Hematopoietic multipotent progenitor cell treated with erythropoietin and hydrocortisone succinate and interleukin-3 and kit ligand, for 17 days (in vitro differentiated cells): ENCODE measurements at places on chromosomes 5 and 9.
A peak's percentile ranks its signal among the peaks of the same experiment; 100 is the strongest.

DNA sequence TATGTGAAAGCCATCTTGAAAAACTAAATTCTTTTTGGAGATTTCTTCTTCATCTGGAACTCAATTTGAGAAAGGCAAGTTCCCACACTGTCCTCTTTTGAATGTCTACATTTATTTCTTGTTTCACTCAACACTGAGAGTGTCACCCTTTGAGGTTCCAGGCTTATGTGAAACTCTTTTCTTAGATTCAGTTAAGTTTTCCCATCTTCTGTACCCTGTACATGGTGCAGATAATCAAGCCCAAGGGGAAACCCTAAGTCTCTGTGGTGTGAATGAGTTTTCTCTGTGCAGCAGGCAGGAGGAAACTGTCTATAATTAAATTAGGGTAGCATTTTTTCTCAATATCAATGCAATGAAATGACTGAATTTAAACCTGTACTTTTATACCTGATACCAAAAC lies 72.3 kb upstream of the PRLR start:
- no peak for DNase-seq

DNA sequence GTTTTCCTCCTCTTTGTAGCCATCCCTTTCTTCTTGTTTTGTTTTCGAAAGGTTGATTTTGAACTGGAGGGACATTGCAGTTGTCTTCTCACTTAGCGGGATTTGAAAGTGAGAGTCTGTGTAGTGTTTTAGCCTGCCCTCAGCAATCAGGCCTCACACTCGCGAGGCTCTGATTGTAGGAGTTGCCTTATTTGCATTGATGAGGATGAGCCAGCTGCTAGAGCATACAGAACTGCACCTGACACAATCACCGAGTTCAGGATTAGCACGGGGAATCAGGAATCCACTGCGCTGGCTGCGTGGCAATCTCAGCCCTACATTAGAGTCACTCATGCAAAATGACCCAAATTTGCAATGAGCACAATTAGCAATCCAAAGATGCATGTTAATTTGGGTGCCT lies 122.5 kb upstream of the TMEM161B start:
- no peak for DNase-seq

DNA sequence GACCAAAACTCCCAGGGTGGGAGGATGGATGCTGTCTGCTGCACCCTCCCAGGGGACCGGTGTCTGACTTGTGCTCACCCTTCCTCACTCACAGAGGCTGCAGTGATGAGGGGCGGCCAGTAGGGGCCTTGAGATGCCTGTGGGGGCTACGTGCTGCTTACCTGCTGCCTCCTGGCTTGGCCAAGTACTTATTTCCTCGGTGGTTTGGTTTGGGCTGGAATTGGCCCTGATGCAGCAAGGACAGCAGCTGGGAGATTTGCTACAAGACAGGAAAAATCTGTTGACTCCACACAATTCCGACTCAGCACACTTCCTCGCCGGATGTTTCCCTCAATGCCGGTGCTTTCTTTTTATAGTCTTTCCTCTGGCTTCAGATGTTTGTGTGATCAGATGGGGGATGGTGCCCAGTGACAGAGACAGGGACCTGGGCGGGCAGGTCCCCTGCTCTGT lies 6.6 kb downstream of the PCDH12 start:
- no peak for DNase-seq

- no peak for DNase-seq
Measured at GRCh38 chr5:136622747-136623146, 257.4 kb upstream of the TRPC7 start.

DNA sequence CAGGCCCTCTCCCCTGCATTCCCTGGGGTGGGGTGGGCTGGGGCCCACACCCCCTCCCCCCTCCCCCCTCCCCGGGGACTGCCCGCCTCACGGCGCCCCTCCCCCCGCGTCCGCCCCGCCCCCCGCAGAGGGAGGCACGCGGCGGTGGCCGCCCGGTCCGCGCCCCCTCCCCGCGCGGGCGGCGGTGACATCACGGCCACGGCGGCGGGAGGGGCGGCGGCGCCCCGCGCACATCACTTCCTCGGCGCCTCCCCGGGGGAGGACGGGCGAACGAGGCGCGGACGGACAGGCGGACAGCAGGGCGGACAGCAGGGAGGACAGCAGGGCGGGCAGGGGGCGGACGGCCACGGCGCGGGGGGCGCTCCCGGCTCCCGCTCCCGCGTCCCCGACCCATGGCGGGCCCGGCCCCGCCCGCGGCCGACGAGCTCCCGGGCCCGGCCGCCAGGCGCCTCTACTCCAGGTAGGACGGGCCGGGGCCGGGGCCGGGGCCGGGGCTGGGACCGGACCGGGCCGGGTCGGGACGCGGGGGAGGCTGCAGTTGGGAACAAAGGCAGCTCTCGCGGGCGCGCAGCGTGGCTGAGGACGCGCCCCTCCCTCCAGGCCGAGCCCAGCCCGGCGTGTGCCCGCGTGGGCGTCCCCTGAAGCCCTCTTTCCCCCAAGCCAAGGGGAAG lies at the start of gene GPSM1:
Gene GPSM1, plus strand, starts transcription at position 236 of the 671 bp plus-strand sequence. Its CDS starts 157 bp downstream, at position 393.
- no peak for DNase-seq

DNA sequence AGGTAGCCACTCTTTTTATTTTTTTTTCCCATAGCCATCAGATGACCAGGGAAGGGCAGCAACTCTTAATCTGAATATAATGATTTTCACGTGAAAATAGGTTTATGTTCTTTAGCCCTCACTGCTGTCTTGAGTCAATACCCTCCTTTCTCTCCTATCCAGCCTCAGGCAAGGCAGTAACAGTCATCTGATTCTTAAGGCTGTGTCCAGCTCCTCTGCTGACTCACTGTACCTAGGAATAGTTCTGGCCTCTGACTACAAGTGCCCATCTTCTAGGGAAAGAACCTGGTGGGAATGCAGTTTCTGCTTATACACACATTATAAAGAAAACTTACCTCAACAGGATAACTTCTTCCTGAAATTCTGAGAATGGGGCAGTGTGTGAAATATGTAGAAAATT lies 30.7 kb downstream of the DHX29 start:
- no peak for DNase-seq

DNA sequence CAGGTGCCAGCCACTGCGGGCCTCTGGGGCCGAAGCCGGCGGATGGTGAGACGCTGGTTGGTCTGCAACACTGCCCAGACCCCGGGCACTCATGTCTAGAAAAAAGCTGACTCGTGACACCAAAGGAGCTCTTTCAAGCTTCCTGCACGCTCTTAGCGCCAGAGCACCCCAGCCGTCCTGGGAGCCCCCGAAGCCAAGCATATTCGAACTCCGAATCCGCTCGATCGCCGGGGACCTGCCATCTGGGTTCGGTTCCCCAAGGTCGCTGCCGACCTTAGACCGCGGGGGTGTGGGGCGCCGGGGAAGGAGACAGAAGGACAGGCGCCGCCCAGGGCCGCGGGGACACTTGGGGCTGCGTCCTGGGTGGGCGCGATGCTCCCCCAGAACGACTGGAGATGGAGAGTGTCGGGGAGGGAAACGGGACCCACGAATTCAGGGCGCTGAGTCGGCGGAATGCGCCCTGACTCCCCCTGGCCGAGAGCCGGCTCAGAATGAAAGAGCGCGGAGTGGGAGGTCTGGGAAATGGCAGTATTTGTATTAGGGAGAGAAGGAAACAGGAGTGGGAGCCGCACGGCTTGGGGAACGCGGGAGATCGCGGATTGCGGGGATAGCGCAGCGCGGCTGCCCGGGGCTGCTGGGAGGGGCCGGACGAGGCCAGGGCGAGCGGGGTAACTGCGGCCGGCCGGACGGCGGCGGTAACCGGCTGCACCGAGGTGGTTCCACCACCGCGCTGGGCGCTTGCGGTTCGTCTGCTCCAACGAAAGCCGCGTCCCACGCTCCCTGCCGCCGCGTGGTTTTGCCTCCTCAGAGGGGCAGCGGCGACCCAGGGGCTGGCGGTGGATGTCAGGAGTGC lies 20.1 kb upstream of the MARCHF6 start:
- DNase-seq, result no peak

DNA sequence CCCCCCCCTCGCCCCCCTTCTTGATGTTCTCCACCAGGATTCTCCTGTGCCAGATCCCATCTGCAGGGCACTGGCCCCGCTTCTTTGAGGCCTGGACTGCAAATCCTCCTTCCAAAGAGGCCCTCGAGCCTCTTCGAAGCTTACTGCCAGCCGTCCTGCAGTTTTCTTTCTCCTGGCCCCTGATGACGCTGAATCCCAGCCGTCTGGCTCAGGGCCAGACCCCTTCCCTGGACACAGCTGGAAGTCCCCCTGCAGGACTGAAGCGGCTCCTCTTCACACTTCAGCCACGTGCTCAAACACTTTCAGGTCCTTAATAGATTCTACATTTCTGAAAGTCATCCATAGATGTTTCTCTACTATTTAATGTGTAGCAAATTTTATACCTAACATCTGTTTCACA lies 121.5 kb downstream of the EHMT1 start:
- no peak for DNase-seq

DNA sequence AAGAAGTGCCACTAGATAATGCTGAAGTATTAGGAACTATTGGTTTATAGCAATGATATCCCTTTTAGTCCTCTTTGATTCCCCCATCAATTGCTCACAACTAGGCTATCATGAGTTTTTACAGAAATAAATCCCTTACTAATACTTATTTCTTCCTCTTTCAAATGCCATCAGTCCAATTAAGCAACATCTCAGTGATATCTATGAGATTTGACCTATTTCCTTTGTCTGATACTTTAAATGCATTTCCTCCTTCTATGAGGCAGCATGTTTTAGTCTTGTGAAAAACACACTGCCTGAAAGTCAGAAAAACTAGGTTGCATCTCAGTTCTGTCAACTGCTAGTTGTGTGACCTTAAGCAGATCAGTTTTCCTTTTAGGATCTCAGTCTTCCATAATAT lies 101.6 kb downstream of the FBXW11 start:
- no peak for DNase-seq

DNA sequence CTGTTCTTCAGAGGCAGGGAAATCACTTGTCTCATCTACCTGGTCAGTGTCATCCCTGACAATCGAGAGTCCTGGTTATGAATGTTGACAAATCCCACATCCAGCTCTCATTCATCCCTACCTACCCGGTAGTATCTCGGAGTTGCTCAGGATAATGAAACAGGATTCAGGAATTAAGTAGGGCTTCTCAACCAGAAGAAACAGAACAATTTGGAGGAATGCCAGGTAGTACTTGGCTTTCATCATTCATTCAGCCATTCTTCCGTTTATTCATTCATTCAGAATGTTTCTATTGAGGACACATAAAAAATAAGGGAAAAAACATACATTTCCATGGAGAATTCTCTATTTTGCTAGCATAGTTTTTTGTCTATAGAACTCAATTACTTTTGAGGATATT lies 195.0 kb downstream of the ARHGEF28 start:
- DNase-seq, result no peak

GRCh38 chr9:93129691-93130500 lies 4.2 kb downstream of the NINJ1 start:
- no peak for DNase-seq

GRCh38 chr9:130531670-130532069 lies 47.7 kb upstream of the FUBP3 start:
- peak; percentile 49 for DNase-seq

DNA sequence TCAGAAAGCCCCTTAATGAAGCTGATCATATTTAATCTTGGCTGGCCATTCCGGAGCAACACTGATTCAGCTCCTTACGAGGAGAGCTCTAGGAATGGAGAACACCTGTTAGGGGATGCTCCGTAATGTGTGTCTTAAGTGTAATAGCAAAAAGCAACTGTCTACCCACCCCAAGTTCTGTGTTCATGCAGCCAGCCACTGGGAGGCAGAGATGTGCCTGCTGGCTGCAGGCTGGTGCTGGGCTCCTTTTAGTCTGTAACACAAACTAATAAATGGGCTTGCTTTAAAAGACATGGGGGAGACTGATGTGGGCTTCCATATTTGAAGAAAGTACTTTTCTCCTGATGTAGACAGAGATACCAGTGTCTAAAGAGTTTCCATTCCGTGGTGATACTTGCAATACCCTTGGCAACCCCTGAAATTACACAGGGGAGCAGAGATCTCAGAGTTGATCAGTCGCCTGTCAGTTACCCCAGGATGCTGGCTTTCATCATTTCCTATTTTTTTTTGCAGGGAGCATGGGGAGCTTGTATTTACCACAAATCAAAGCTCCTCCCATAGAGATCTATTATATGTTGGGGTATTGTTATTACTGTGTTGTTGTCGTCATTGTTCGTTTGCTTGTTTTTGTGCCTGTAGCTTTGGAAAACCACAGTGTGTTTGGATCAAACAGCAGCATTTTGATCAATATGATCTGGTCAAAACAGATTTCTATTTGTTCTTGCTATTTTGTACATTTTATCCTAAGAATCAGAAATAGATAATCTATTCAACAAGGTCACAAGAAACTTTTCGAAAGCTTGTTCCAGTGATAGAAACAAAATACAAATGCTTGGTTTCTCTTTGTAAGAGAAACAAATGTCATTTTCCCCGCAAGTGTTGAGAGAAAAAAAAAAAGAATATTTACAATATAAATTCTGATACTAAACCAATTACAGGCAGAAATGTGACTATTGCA lies 65.8 kb downstream of the MTX3 start:
- DNase-seq, result no peak

DNA sequence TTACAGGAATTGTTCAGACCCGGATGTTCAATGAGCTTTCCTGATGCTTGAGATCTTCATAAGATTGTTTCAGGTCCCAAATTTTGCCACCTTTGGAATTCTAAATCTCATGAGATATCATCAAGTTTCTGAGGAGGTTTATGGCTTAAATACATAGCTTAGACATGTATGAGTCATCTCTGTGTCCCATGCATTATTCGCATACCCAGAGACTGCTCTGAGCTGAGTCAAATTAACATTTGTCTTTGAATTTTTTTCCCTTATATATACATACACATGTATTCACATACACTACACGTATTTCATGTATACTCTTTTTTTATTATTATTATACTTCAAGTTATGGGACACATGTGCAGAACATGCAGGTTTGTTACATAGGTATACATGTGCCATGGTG lies 744.6 kb downstream of the BRINP1 start:
- DNase-seq, result no peak

DNA sequence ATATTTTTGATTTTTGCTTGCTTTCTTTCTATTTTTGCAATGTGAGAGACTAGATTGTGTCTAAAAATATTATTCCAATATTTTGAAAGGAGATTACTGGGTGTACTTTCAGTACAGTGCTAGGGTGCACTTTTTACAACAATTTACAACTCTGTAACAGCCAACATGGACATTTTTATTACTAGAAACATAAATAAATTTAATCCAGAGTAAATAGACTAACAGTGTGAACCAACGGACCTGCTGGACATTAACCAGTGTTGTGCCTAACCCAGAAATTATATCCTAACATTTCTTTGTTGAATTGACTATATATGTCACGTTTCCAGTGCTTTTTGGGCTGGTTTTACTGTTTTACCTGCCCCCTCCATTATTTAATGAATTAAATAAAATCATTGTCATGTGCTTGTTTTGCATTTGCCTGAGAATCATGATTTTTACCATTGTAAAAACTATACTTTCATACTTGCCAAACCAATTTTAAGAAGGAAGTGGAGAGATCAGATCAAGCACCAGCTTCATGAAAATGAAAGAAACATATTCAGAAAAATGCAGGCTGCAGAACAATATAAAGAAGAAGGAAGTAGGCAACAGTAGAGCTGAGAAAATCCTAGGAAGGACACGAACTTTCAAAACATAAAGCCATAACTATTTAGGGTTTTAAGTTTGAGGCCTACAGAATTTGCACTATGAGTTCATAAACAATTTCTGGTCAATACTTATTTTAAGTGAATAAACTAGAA lies 400.8 kb upstream of the PIK3R1 start:
- no peak for DNase-seq
